ENCODE measurements at places on chromosomes 1 and 21.

- no peak for DNase-seq
Observed at GRCh38 chr1:182806015-182806678, 16.6 kb downstream of the NPL start.

- DNase-seq: no peak
Observed at GRCh38 chr1:39509360-39510009, 18.0 kb downstream of the BMP8A start.

- no peak for DNase-seq
Observed at GRCh38 chr1:94001397-94002045, 92.3 kb upstream of the GCLM start.

GRCh38 chr1:62304975-62305374 is 14.3 kb downstream of the KANK4 start:
- no peak for DNase-seq

DNA sequence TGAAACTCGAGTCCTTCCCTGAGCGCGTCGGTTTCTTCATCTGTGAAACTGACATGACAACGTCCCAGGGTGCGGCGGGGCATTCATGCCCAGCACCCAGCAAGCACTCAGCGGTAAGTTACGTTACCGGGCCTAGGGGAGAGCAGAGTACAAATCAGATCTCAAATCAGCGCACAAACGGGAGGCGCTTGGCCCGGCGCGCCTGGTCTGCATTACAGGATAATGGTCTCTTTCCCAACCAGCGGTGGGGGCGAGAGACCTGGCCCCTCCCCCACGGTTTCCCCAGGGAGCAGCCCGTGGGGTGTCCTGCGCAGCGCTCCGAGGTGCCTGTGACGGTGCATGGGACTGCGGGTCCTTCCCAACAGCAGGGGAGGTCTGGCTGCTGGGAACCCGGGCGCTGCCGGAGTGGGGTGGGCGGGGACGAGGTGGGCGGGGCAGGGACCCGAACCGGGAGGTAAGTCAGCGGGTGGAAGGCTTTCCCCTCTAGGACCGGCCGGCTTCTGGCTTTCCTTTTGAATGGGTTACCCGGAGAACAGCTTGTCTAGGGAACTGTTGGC is 1.0 kb downstream of the TMEM51 start:
- no peak for DNase-seq

GRCh38 chr1:92874987-92875386 is 43.1 kb downstream of the RPL5 start:
- DNase-seq: no peak

DNA sequence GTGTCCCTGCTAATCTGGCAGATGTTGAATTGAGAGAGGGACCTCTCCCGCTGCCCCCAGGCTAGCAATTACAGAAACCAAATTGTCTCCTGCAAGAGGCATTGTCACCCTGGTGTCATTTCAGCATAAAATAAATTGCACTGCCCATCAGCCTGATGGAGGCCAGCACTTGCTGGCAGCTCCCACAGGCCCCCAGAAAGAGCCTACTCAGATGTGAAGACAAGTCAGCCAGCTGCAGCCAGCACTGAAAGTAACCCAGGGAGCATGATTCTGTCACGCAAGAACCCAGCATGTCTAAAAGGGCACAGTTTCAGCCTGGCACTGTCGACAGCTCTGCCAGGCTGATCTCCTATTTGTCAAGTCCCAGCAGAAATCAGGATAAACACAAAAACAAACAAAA is 110.3 kb upstream of the CTTNBP2NL start:
- DNase-seq: no peak

- DNase-seq: no peak
Observed at GRCh38 chr1:218700666-218701065, 355.5 kb downstream of the TGFB2 start.

DNA sequence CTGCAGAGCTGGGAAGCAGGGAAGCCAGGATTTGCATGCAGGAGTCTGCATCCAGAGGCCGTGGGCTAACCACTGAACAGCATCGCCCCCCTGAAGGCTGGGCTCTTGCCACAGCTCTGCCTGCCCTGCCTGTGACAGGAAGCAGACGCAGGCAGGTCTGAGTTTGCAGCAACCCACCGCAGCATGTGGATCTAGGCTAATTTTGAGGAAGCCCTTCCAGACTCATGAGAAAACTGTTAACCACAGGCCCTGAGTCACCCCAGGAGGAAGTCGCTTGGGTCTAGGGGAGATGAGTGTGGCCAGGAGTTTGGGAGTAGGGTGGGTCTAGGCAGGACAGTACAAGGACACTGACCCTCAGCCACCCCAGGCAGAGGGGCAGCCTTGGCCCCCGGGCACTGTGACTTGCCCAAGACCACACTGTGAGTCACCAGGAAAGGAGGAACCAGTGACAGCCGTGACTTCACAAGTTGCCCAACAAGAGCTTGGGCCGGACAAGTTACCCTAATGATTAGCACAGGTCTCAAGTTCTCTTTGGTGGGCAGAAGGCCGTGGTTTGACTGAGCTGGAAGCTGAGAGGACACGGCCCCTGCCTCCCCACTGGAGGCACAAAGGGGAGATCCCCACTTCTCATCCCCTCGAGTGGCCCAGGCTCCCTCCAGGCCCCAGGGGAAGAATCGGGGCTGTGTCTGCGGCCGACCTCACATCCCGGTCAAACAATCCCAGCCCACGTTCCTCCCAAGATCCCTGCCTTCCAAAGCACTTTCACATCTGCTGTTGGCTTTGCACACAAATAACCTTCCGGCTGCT is 826 bp downstream of the LAPTM5 start:
- DNase-seq: no peak

DNA sequence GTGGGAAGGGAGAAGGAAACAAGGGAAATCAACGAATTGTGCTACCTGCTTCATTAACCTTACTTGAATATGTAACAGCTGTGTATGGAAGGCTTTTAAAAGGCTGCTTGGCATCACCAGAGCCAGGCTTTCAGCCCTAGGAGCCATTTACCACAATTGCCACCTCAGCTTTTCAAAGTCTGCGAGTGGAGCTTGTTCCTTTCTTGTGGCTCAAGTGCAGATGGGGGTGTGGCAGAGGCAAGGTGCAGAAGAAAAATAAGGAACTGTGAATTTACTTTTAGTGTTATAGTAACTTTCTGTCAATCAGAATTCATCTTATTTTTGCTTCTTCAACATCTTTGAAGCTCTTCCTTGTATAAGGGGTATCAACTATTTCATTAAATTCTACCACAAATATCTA is 17.6 kb downstream of the CLCA2 start:
- no peak for DNase-seq

GRCh38 chr1:236073307-236073897 is 8.5 kb upstream of the NID1 start:
- DNase-seq: no peak

DNA sequence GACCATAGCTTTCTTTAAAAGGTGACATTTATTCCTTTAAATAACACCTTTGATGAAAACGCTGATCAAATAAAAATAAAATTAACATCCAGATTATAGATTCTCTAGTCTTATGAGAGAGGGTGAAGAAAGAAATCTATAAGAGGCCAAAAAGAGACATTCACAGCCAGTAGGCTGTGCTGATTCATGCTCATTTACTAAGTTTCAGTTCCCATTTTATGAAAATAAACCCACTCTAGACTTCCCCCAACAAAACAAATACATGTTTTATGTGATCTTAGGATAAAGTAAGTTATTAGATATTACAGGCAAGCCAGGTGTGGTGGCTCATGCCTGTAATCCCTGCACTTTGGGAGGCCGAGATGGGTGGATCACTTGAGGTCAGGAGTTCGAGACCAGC is 21.1 kb downstream of the ESRRG start:
- DNase-seq: no peak

DNA sequence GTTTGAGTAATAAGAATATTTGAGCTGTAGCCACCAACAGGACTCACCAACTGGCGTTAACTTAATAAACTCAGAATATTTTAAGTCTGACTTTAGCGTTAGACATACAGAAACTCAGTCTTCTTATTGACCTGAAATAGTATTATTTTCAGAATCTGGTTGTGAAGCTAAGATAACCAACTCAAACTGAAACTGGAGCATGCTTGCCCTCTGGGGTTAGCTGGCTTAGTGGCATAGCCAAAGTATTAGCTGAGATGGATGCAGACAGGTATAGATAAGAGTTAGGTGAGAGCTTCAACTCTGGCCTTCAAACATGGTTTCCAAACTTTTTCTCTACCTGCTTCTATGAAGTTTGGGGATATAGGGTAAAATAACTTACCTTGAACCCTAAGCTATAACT is 40.5 kb downstream of the AMY1C start:
- DNase-seq: no peak

- DNase-seq: no peak
Observed at GRCh38 chr1:10973956-10974881, 38.2 kb upstream of the TARDBP start.

DNA sequence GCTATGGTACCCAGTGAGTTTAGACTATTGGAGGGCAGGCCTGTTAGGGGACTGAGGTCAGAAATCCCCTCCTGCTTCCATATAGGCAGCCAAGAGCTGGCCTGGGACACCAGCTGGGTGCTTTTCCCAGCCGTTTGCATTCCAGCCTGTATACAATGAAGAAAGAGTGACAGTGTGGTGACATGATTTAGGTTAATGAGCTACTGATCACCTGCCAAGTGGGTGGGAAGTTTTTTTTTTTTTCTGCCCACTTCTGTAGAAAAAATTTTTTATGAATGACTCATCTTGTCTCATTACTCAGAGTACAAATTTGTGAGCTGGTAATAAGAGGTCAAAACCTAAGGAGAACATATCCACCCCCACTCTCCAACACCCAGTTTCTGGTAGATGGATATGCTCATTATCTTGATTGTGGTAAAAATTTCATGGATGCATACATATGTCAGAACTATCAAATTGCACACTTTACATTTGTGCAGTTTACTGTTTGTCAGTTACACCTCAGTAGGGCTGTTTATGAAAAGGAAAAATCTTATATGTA is 16.4 kb upstream of the CGN start:
- no peak for DNase-seq

GRCh38 chr1:233485385-233485784 is 128.5 kb upstream of the KCNK1 start:
- no peak for DNase-seq

GRCh38 chr1:233613252-233614172 is at the start of gene KCNK1:
TSS of gene KCNK1 (plus strand) at chr1:233614106. CDS start at chr1:233614172, 66 bp downstream.
- DNase-seq: no peak
